Activated CD4-positive, CD25-positive, alpha-beta regulatory T cell (primary cell): ENCODE measurements at places on chromosomes 13 and 19.
A peak's percentile ranks its signal among the peaks of the same experiment; 100 is the strongest.

DNA sequence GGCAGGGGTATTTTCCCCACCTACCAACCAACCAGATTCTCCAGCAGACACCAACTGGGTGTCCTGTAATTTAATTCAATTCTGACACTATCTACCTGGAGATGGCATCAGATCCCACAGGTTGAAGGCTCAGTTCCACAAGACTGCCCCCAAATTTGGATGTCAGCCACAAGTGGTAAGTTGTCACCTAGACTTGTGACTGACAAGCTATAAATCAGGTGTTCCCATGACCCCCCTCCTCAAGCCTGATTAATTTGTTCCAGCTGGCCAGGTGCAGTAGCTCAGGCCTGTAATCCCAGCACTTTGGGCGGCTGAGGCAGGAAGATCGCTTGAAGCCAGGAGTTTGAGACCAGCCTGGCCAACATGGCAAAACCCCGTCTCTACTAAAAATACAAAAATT, 10.6 kb upstream of the HAUS5 start:
- no peak for DNase-seq

DNA sequence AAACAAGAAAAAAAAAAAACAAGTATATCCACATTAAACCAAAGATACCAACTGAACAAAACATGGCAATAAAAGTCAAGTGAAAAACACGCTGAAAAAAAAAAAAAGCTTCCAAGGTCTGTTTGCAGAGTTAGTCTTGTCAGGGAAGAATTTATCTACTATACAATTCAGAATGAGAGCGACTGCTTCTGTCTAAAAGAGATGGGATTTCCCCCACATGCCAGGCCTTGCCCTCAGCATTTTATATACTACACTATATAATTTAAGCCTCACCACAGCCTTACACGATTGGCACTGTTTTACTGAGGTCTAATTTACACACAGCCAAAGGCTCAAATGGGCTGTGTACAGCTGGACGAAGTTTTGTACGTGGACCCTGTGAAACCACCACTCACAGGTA, 67.3 kb downstream of the FOXO1 start:
- no peak for DNase-seq

DNA sequence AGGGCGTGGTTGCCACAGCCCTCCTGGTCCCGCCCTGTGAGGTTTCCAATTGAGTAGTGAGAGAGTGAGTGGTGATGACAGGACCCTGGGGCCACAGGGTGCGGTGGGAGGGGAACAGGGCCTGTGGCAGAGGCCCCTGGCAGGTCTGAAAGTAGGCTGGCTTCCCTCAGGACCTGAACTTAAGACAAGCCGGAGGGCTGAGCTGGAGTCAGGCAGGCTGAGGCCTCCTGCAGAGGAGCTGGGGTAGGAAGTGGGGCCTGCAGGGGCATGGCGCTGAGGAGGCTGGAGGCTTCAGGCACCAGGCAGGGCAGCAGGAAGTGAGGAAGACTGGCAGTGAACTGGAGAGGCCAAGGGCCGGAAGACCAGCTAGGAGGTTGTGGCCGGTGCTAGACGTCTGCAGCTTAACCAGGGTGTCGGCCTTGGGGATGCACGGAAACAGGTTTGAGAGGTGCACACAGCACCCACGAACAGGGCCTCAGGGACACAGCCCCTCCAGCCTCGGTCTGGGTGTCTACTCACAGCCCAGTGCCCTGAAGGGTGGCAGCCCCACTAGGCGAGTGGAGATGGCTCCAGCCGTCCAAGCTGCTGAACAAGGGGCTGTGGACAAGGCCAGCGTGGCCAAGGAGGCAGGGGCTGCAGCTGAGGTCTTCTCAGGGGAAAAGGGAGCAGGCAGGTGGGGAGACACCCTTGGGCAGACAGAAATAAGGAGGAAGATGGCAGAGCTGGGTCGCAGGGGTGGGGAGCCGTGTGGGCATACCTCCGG, 17.8 kb downstream of the POP4 start:
- DNase-seq: no peak

DNA sequence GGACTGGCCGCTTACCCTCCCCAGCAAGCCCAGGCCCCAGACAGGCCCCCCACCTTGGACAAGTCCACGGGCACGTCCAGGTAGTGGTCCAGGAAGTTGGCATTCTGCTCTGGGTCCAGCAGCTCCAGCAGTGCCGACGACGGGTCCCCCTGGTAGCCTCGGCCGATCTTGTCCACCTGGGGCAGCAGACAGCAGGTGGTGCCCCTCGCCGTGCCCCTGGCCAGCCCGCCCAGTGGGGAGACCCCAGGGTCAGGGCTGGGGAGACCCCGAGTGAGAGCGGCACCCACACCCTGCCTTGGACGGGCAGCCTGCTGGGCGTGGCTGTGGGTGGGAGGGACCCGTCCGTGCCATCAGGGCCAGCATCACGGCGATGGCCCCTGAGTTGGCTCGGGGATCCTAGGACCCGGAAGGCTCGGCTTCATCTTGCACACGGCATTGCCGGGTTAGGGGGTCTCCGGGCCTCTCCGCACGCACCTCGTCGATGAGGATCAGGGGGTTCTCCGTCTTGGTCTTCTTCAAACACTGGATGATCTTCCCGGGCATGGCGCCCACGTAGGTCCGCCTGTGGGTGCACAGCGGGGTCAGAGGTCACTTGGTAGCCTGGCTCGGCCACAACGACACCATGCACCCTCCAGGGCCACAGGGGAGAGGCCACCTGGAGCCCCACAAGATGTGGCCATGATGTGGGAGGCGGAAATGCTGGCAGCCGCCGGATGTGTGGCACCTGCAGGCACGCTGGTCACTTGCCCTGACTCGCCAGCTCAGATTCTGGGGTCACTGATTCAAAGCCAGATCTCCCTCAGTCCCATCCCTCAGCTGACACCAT, 6.3 kb downstream of the RPL36 start:
- DNase-seq: no peak

- no peak for DNase-seq
Measured at GRCh38 chr19:58409010-58409790, 751 bp downstream of the ZNF584 start.

DNA sequence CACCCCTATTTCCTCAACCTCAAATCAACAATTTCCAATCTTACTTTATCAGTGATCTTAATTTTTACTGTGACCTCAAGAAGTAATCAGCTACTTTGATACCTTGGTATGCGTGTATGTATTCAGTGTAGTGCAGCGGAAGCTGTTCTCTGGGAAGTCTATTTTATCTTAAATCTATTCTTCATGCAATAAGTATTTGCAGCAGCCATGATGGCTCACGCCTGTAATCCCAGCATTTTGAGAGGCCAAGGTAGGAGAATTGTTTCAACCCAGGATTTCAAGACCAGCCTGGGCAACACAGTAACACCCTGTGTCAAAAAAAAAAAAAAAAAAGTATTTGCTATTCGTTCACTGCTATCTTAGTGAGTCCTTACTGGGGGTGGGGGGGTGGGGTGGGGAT, 6.5 kb downstream of the SLC25A30 start:
- no peak for DNase-seq

DNA sequence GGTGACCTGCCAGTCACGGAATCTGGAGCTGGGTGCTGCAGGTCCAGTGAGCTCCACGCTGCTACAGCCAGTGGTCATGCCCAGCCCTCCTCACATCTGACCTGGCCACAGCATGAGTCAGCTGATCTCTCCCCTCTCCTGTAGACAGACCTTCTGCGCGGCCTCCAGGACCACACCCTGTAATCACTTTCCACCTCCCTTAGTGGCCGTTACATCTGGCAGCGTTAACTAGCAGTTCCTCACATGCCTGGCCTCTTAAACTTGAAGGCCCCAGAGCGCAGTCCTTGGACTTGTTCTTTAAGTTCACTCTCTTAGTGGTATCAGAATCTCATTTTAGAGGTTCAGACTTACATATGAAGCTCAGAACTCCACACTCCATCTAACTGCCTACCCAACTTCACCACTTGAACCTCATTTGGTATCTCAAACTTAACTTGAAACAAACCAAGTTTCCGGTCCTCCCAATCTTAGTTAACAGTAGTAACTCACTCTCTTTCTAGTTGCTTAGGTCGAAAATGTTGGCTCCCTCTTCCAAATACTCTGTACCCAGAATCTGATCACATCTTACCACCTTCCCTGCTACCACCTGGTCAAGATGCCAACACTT, 22.7 kb downstream of the MIPEP start:
- DNase-seq: no peak

- no peak for DNase-seq
Measured at GRCh38 chr19:14325863-14326262, 55.4 kb upstream of the ADGRE5 start.

- peak; percentile 62 for DNase-seq
Measured at GRCh38 chr19:16382775-16383543, 58.3 kb downstream of the KLF2 start.

- no peak for DNase-seq
Measured at GRCh38 chr13:104871456-104871855, 1664.0 kb downstream of the EFNB2 start.

DNA sequence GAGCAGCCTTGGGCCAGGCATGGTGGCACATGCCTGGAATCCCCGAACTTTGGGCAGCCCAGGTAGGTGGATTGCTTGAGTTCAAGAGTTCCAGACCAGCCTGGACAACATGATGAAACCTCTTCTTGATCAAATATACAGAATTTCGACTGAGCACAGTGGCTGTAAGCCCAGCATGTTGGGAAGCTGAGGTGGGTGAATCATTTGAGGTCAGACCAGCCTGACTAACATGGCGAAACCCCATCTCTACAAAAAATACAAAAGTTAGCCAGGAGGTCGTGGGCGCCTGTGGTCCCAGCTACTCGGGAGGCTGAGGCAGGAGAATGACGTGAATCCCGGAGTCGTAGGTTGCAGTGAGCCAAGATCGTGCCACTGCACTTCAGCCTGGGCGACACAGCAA, 8.0 kb upstream of the NLRP7 start:
- DNase-seq: no peak

GRCh38 chr13:45851171-45851921, at the start of gene SIAH3:
Gene SIAH3 (minus strand): TSS chr13:45851753. CDS start chr13:45851629, 124 bp downstream.
- DNase-seq: no peak

GRCh38 chr19:45769821-45770191, 754 bp upstream of the SIX5 start:
- DNase-seq: peak; percentile 53

DNA sequence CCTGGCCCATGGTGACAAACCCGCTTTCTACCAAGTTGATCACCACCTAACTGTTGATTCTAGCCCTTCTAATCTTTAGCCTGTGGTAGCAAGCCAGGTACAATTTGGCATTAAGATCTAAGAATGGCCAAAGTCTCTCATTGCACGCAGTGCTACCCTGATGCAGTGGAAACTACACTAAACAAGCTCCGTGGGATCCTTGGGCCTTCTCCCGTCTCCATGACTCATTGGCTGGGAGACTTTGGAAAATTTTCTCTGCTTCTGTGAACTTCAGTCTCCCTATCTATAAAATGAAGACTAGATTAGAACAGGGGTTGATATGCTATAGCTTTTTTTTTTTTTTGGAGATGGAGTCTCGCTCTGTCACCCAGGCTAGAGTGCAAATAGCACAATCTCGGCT, 223.0 kb downstream of the TSHZ3 start:
- no peak for DNase-seq

- no peak for DNase-seq
Measured at GRCh38 chr19:3359919-3360420, 6.4 kb upstream of the NFIC start.

DNA sequence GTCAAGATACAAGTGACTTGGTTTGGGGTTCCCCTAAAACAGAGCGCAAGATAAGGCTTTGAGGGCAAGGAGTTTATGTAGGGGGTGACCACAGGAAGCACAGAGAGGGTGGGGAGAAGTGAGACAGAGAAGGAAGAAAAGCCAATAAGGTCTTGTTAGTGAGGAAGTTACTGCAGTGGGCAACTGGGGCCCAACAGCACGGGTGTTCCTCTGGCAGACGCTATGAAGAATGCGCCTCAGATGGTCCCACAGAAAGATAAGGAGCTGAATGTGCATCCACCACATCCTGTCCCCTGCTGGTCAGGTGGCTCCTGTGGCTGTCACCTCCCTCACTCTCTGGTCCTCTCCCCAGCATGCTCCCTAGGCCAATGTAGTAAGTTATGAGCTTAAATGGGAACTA, 333.5 kb downstream of the TSHZ3 start:
- no peak for DNase-seq

DNA sequence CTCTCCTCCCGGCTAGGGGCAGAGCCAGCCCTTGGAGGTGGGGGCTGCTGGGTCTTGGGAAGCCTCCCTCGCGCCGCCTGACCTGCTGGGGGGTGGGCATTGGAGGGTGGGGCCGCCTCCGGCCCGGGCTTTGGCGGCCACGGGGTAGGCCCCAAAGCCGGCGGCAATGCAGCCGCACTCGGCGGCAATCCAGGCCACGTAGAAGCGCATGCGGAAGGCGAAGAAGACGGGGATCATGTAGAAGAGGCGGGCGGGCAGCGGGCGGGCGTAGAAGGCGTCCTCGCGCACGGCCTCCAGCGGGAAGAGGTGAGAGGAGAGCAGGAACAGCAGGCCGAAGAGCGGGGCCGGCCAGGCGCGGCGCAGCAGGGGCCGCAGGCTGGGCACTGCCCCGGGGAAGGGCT, 7.7 kb upstream of the TMC4 start:
- no peak for DNase-seq

DNA sequence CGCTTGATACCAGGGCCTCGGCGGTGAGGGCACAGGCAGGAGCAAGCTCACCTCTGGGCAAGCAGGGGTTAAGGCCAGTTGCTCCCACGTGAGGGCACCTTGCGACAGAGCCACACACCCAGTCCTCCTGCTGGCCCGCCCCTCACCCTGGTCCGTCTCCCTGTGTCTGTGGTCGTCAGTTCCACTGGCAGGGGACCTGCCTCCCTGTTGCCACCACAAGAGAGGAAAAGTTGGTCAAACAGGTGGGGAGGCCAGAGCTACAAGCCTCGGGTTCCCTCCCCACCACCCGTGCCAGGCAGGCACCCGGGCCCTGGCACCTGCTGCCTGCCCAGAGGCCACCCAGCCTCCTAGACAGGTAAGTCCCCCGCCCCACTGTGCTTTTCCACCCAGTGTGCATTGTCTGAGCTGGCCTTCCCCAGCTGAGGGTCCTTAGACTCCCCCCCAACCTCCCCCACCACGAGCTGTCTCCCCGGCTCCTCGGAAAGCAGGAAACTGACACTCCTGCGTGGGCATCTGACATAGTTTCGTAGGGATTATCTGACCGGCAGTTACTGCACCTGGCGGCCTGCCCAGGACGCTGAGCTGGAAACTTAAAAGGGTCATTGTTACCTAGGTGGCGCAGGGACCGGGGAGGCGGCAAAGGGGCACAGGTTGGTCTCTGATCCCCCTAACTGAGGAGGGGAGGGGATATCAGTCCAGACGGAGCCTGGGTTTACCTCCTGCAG, at the start of gene TJP3:
Gene TJP3, plus strand, starts transcription at position 178 of the 725 bp plus-strand sequence. CDS start 20,049 bp downstream, outside the sequence.
- no peak for DNase-seq

GRCh38 chr13:84864341-84864740, 934.9 kb downstream of the SLITRK6 start:
- no peak for DNase-seq

- DNase-seq: no peak
Measured at GRCh38 chr13:23867027-23867491, 22.1 kb downstream of the MIPEP start.

GRCh38 chr13:73499695-73500094, 440.9 kb downstream of the KLF5 start:
- no peak for DNase-seq

GRCh38 chr13:79490824-79491223, 9.9 kb downstream of the NDFIP2 start:
- no peak for DNase-seq

DNA sequence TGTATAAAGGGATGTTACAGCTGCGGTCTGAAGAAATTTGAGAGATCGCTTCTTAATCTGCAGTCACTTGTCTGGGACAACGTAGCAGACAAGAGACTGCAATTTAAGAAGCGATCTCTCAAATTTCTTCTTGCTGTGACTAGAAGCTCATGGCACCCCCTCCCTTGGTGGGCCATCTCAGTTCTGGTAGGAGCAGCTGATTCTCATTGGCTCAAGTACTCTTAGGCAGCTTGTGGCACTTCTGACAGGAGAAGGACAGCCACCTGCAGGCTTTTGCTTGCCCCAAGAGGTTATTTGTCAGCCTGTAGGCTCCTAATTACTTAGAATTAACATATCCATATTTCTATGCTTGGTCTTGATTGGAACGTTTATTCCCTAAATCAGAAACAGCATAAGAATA, 503.0 kb downstream of the DCT start:
- DNase-seq: no peak
